ENCODE measurements at places on chromosomes 4 and X. TPM values are rescaled to one million over a fixed set of nuclear protein-coding genes. Genes with fewer than 3 reads are reported as not detected.

PFKFB1 gene
- 0.17 TPM for total RNA-seq

SEPTIN6 gene
- total RNA-seq: 16.3 TPM

GABRG1 gene
- total RNA-seq: not detected

DNA sequence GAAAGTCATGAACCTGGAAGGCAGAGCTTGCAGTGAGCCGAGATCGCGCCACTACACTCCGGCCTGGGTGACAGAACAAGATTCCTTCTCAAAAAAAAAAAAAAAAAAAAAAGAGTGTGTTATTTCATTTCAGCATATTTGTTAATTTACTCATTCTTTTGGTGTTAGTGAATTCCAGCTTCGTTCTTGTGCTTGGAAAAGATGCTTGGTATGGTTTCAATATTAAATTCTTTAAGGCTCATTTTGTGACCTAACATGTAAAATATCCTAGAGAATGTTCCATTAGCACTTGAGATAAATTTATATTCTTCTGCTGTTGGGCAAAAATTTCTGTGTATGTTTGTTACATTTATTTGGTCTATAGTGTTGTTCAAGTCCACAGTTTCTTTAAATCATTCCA is 66.8 kb downstream of the SPIN3 start:
- no peak for DNase-seq

GRCh38 chrX:11908371-11908770 is 150.3 kb downstream of the MSL3 start:
- peak; percentile 13 for DNase-seq
